ENCODE measurements at places on chromosomes 6 and 20.

GRCh38 chr6:132199343-132199742, 201.9 kb downstream of the MOXD1 start:
- no peak for DNase-seq

- DNase-seq = no peak
These were observed 64.6 kb downstream of the SNX5 start for GRCh38 chr20:17904027-17904426.

DNA sequence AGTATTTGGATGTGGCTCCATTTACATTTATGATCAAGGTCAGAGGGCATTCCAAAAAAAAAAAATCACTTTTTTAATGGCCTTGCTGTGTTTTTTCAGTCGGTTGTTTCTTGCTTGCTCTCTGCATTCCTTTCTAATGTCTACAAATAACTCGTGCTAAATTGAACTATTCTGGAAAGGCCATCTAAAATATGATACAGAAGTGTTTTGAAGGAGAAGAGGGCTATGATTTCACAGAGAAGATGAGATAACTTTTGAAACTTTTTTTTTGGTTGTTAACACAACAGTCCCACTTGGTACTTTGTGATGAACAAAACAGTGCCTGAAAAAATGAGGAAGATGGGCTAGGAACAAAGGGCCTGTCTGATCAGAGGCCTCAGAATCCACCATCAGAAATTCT, 156.1 kb upstream of the SMLR1 start:
- no peak for DNase-seq

- no peak for DNase-seq
These were observed 8.4 kb downstream of the PTGIS start for GRCh38 chr20:49559411-49560081.

GRCh38 chr20:58006346-58007316, 221.8 kb downstream of the ANKRD60 start:
- DNase-seq = no peak

- no peak for DNase-seq
These were observed 21.5 kb downstream of the GSTA3 start for GRCh38 chr6:52887910-52888524.

DNA sequence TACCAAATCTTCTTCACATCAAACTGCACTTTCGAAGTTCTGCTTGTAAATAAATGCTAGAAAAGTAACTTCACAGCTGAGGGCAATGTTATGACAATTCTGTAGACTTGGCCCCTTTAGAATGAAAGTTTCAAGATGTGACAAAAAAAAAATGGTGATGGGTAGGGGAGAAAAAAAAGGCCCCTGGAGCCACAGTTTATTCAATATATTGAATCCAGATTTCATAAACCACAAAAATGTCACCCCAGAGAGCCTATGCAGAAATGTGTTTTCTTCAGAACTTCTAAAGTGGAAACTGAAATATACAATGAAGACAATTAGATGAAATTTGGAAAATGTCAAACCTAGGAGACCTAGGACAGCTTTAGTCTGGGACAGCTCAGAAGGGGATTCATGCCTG, 143.1 kb downstream of the EDN3 start:
- no peak for DNase-seq

GRCh38 chr20:59985164-59985563, 26.9 kb downstream of the CDH26 start:
- DNase-seq = no peak

- peak; percentile 54 for DNase-seq
These were observed 91.1 kb upstream of the HIVEP1 start for GRCh38 chr6:11921017-11921438.

Measured in 8988T (cell line).